PC-9 (cell line): ENCODE measurements at places on chromosomes 7 and 10. TPM values are rescaled to one million over a fixed set of nuclear protein-coding genes. Genes with fewer than 3 reads are reported as not detected.

Gene CHAT
- not detected in 2 replicates for total RNA-seq

Gene SEMA4G
- total RNA-seq: 0.70 and 0.83 TPM in 2 replicates

DNA sequence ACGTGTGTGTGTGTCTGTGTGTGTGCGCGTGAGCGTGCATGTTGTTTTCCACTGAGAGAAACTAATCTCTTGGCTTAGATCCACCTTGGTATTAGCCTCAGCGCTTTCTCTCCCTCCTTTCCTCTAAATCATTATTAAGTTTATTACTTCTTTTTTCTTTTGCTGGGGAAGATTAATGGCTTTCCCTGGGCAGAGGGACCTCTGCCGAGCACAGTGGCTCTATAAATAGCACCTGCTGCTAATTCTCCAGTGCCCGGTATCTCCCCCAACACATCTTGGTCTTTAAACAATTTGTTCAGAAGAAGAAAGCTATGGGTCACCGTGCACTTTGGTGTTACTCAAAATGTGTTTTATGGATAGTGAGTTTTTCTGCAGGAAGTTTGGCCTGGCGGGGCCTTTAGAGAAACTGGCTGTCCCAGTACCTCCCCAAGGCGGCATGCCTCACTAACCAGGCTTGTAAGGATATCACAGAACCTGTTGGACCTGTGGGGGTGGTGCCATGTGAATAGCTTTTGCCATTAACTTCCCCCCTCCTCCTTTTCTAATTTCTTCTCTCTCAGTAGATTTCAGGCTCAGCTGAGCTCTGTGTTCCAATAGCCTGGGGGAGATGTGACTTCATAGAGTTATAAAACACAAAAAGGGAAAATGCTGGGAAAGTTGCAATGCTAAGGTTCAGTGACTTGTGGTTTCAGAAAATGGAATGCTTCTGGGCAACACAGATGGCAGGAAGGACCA, 70.1 kb upstream of the RAB11FIP2 start:
- H3K4me1 ChIP-seq: no peaks in the 10 kb centered on the region
- no peak for DNase-seq
- no peak overlapping the region for H3K27ac ChIP-seq
- no peak overlapping the region for H3K4me3 ChIP-seq

Gene TFPI2
- 67.3 and 86.1 TPM in 2 replicates for total RNA-seq

Gene MKRN1
- 166 and 182 TPM in 2 replicates for total RNA-seq

Gene ALKBH4
- total RNA-seq: 10.9 and 18.1 TPM in 2 replicates

DNA sequence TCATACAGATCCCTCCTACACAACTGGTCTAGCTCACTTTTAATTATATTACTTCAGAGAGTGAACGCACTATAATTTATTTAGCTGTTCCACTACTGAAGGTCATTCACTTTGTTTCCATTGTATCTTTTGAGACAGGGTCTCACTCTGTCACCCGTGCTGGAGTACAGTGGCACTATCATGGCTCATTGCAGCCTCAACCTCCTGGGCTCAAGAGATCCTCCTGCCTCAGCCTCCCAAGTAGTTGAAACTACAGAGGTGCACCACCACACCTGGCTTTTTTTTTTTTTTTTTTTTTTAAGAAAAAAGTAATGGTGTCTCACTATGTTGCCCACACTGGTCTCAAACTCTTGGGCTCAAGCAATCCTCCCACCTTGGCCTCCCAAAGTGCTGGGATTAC, 49.0 kb downstream of the PIP4K2A start:
- no peaks in the 10 kb centered on the region for H3K27me3 ChIP-seq
- no peak for DNase-seq
- no peaks in the 10 kb centered on the region for H3K36me3 ChIP-seq

DNA sequence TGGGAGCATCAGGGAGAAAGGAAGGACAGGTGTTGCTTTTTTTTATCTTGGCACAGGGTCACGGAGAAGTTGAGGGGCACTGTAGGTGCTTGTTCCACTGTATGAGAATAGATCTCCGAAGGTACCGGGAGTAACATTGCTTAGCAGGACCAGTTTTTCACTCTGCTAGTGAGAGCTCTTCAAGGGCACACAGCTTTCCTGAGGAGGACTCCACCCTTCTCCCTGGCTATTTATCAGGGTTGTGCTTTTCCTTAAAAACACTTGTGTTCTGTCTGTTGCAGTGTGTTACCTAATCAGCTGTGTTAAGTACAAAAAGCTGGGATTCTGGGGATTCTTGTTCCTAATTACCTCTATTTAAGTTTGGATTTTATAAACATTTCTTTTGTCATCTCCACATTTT, 160.5 kb downstream of the SND1 start:
- H3K27ac ChIP-seq: no peak overlapping the region
- H3K4me3 ChIP-seq: no peak overlapping the region
- H3K4me1 ChIP-seq: no peaks in the 10 kb centered on the region
- no peak for DNase-seq
- no peaks in the 10 kb centered on the region for H3K27me3 ChIP-seq

DNA sequence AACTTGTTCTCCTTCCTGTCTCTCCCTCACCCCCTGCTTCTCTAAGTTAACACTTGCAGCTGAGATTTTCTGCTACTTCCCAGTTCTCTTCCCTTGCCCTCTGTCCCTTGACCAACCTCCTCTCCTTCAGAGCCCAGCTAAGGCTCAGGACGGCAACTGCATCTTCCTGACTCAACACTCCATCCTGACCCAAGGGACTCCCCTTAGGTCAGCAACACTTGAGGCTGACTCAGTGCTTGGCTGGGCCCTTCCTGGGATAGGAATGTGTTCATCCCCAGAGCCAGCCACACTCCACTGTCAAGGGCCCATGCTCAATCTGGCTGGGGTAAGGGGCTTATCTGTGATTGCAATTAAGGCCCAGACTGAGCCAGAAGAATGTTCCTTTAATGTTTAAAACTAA, 3.4 kb downstream of the CALHM2 start:
- H3K4me3 ChIP-seq: no peak overlapping the region; the same call in 1 of the 2 replicates
- DNase-seq: no peak
- H3K27ac ChIP-seq: no peak overlapping the region
- peaks cover 39% of the 10 kb centered on the region for H3K4me1 ChIP-seq
- H3K27me3 ChIP-seq: no peaks in the 10 kb centered on the region
